IMR-90 (cell line): ENCODE measurements at places on chromosomes 7 and 10. TPM values are rescaled to one million over a fixed set of nuclear protein-coding genes. Genes with fewer than 3 reads are reported as not detected.
A peak's percentile ranks its signal among the peaks of the same experiment; 100 is the strongest.

Gene INSYN2A
- polyA plus RNA-seq, result 0.10 and 0.11 TPM in 2 replicates

Gene CYP3A4
- polyA plus RNA-seq, result not detected in 2 replicates

Gene STEAP2
- 1.7 and 1.8 TPM in 2 replicates for polyA plus RNA-seq

Gene SLC39A12
- not detected in 2 replicates for polyA plus RNA-seq

Gene CLCN1
- not detected in 2 replicates for polyA plus RNA-seq

Gene SLC16A9
- polyA plus RNA-seq, result 0.11 and 0.26 TPM in 2 replicates

Gene FAM25C
- polyA plus RNA-seq, result not detected in 2 replicates

DNA sequence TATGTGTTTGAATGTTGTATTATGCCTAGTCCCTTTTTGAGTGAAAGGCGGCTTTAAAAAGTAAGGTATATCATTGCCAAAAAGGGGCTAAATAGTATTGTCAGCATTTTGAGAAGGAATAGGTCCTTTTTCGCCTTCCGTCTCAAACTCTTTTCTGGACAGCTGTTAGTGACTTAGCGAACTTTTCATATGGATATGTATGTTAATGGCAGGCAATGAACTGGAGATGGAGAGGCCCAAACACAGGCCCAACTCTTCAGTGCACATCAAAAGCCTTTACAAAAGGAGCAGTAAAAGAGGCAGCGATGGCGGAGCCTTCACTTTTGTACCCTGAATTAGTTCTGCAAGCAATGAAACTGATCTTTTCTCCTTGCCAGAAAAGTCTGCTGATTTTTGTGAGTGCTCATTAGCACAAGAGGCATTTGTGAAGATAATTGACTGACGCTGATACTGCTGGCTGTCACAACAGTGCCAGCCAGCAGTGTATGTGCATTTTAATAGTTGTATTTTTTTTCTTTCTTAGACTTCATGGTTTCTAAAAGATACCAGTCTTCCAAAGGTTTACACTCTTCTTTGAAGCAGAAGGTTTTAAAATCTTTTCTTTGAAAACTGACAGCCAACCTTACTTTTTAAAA is 243.7 kb upstream of the SP8 start:
- DNase-seq, result no peak
- no peaks in the 10 kb centered on the region for H3K36me3 ChIP-seq
- H3K27ac ChIP-seq, result no peak overlapping the region
- H3K4me3 ChIP-seq, result no peak overlapping the region
- no peaks in the 10 kb centered on the region for H3K27me3 ChIP-seq

- no peaks in the 10 kb centered on the region; the same call in 1 of the 2 replicates for H3K4me1 ChIP-seq
- no peak overlapping the region for H3K4me3 ChIP-seq
- H3K36me3 ChIP-seq, result no peaks in the 10 kb centered on the region
- H3K27me3 ChIP-seq, result no peaks in the 10 kb centered on the region
- H3K27ac ChIP-seq, result no peak overlapping the region
These were observed 89.4 kb downstream of the LRRN3 start for GRCh38 chr7:111180338-111180737.

- no peak for DNase-seq
- H3K27me3 ChIP-seq, result peaks cover 4% of the 10 kb centered on the region
- H3K36me3 ChIP-seq, result no peaks in the 10 kb centered on the region
- no peaks in the 10 kb centered on the region for H3K4me1 ChIP-seq
- no peak overlapping the region for H3K4me3 ChIP-seq
- no peak overlapping the region for H3K27ac ChIP-seq
These were observed 904 bp downstream of the NPTX2 start for GRCh38 chr7:98617960-98618418.

DNA sequence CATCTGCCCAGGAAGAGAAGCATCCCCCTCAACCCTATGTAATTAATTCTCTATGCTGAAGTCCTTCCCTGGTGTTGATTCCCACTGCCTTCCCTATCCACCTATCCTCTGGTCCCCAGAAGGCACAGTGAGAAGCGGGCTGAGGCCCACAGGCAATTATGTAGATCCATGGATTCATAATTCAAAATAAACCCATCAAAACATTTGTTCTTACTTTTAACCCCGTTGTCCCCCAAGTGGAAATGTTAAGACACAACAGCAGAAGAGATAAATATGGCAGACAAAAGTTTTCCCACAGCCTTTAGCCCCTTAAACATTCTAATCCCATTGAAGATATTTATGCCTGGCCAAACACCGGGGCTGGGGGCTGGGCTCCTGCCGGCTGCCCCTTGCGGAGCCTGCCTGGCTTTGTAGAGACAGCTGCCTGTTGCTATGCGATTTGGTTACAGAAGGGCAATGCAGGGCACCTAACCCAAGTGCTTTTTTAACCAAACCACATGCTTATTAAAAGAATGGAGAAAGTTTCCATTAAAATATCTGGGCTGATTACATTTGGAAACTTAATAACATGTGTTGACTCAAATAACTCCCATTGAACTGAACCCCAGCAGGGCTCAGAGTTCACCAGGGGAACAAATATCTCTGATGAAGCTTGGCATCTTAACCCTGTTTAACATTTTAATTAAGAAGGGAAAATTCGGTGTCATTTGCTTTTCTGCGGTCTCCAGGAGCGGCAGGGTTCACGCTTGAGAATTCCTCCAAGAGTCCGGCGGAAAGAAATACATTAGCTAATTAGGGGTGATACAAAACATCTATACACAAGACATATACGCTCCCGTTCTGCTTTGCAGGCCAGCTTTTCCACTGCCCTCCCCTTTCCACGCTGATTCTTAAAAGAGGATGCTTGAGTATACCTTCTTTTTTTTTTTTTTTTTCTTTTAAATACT is 110.8 kb upstream of the FGFR2 start:
- no peak overlapping the region for H3K27ac ChIP-seq
- H3K36me3 ChIP-seq, result no peaks in the 10 kb centered on the region
- H3K4me3 ChIP-seq, result no peak overlapping the region
- H3K27me3 ChIP-seq, result no peaks in the 10 kb centered on the region
- H3K4me1 ChIP-seq, result no peaks in the 10 kb centered on the region

- DNase-seq, result no peak
- no peaks in the 10 kb centered on the region for H3K36me3 ChIP-seq
- H3K27ac ChIP-seq, result no peak overlapping the region
- no peaks in the 10 kb centered on the region for H3K27me3 ChIP-seq
These were observed 10.6 kb upstream of the ARID5B start for GRCh38 chr10:61890881-61891409.

DNA sequence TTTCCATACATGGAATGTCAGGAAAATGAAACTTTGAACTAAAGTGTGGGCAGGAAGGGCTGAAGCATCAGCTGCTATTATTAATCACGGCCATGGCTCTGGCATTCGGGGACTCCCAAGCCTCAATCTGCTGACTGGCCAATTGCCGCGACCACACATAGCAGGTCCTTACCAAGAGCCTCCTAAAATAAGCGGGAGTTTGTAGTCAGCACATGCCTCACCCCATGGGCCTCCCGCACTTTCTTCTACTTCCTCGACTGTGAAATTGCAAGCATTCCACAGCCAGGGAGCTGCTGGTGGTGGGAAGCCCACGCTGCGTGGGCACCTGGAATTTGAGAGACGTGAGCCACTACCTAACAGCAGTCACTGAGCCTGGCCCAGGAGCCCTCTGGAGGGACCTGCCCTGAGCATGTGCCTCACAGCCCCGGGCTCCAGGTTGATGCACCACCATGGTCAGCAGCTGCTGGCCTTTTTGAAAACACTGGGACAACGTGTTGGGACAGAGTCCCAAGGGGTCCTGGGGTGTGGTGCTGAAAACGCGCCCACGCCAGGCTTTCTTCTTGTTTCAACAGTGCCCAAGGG is 211.4 kb downstream of the TNS3 start:
- no peaks in the 10 kb centered on the region for H3K27me3 ChIP-seq
- peaks cover 37% of the 10 kb centered on the region for H3K36me3 ChIP-seq
- H3K4me3 ChIP-seq, result no peak overlapping the region
- H3K27ac ChIP-seq, result no peak overlapping the region
- H3K4me1 ChIP-seq, result peaks cover 8% of the 10 kb centered on the region

- DNase-seq, result peak; percentile 90
- peaks cover 5% of the 10 kb centered on the region for H3K36me3 ChIP-seq
- H3K4me1 ChIP-seq, result peaks cover 9% of the 10 kb centered on the region
- H3K27me3 ChIP-seq, result no peaks in the 10 kb centered on the region
- peak within 1 kb of the TSS; percentile 99 for H3K27ac ChIP-seq
These were observed at the start of gene BRAT1 for GRCh38 chr7:2555121-2556052. TSS of gene BRAT1 (minus strand) at chr7:2555524. CDS start at chr7:2554431, 1,093 bp downstream.

- no peaks in the 10 kb centered on the region for H3K27me3 ChIP-seq
- no peak overlapping the region for H3K27ac ChIP-seq
- no peak for DNase-seq
- H3K4me1 ChIP-seq, result no peaks in the 10 kb centered on the region
- no peaks in the 10 kb centered on the region for H3K36me3 ChIP-seq
These were observed 98.9 kb downstream of the PRLHR start for GRCh38 chr10:118496525-118496924.

DNA sequence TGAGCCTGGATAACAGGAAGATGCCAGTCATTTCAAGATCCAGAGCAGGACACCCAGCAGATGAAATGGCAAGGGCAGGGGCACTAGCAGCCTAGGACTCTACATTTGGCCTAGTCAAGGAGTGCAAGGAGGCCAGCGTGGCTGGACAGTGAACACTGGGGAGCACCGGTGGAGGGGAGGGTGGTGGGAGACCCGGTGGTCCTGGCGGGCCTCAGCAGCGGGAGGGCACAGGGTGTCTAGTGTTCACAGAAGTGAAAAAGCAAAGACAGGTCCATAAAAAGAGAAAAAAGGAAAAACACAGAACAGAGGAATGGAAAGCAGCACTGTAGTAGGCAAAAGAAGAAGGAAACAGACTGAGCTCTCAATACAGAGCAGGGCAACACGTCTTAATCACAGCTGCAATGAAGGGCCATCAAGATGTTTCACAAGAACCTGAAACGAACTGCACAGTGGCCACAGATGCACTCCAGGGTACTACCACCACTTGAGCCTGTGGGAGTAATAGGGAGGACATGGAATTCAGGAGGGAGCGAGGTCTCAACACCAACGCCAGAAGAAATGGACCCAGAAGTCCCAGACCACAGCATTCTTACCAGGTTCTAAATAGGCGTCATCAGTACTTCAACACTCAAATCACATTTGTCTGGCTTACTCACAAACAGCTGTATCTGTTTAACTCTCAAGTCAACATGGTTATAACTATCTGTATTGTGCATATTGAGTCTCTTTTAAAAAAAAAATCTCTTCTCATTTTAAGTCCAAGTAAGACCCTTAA is 573.7 kb downstream of the PARD3 start:
- H3K27me3 ChIP-seq, result no peaks in the 10 kb centered on the region
- H3K4me3 ChIP-seq, result no peak overlapping the region
- no peaks in the 10 kb centered on the region for H3K36me3 ChIP-seq
- peaks cover 5% of the 10 kb centered on the region for H3K4me1 ChIP-seq
- no peak overlapping the region for H3K27ac ChIP-seq

DNA sequence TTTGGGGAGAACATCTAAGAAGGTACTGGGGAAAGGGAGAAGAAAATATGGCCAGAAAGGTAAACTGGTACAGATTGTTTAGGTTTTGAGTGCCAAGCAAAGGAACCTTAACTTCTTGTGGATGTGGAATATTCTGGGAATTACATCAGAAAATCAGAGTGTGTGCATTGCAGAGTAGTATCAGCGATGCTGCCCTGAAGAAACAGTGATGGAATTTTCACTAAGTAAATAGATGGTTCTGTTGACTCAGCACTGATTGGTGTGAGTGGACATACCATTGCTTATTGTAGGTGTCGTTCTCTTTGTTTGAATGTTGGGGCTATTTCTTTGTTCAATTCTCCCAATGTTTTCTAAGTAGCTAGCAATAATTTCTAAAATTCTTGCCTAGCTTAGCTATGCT is 24.4 kb upstream of the AKR1B1 start:
- peaks cover 4% of the 10 kb centered on the region for H3K4me1 ChIP-seq
- H3K27me3 ChIP-seq, result 0 out of 2 replicates have a peak, but pooled peaks cover 1% of the 10 kb centered on the region
- DNase-seq, result no peak
- H3K4me3 ChIP-seq, result no peak overlapping the region
- H3K36me3 ChIP-seq, result no peaks in the 10 kb centered on the region
- no peak overlapping the region for H3K27ac ChIP-seq

- no peak overlapping the region for H3K4me3 ChIP-seq
- no peak for DNase-seq
- H3K27me3 ChIP-seq, result no peaks in the 10 kb centered on the region
- H3K27ac ChIP-seq, result no peak overlapping the region
- no peaks in the 10 kb centered on the region for H3K36me3 ChIP-seq
These were observed 20.3 kb downstream of the GPRIN2 start for GRCh38 chr10:46536171-46536570.

- no peaks in the 10 kb centered on the region for H3K36me3 ChIP-seq
- H3K4me3 ChIP-seq, result no peak overlapping the region
- H3K27ac ChIP-seq, result no peak overlapping the region
These were observed 287.4 kb upstream of the SEMA3D start for GRCh38 chr7:85474234-85474633.

DNA sequence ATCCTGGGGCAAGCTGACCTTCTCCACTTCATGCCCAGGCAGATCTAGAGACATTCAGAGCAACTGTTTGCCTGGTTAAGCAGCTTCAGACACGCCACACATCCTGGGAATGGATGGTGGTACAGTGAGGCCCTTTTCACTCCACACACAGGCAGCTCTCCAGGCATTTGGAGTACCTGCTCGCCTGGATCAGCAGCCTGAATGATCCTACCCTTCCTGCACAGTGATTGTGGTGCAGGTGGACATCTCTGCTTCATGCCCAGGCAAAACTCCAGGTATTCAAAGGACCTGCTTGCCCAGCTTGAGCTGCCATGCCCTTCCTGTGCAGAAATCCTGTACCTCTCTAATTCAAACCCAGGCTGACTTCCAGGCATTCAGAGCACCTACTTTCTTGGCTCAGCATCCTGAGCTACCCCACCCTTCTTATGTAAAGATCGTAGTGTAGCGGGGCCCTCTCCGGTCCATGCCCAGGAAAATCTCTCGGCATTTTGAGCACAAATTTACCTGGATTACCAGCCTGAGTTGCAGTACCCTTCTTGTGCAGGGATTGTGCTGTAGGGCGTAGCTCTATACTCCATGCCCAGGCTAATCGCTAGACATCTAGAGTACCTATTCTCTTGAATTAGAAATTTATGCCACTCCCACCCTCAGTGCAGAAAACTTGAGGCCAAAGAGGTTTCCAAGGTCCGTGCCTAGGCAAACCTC is 972.8 kb downstream of the ANKRD7 start:
- no peak for DNase-seq
- H3K27ac ChIP-seq, result no peak overlapping the region
- no peak overlapping the region for H3K4me3 ChIP-seq
- H3K36me3 ChIP-seq, result no peaks in the 10 kb centered on the region
- no peaks in the 10 kb centered on the region for H3K4me1 ChIP-seq

DNA sequence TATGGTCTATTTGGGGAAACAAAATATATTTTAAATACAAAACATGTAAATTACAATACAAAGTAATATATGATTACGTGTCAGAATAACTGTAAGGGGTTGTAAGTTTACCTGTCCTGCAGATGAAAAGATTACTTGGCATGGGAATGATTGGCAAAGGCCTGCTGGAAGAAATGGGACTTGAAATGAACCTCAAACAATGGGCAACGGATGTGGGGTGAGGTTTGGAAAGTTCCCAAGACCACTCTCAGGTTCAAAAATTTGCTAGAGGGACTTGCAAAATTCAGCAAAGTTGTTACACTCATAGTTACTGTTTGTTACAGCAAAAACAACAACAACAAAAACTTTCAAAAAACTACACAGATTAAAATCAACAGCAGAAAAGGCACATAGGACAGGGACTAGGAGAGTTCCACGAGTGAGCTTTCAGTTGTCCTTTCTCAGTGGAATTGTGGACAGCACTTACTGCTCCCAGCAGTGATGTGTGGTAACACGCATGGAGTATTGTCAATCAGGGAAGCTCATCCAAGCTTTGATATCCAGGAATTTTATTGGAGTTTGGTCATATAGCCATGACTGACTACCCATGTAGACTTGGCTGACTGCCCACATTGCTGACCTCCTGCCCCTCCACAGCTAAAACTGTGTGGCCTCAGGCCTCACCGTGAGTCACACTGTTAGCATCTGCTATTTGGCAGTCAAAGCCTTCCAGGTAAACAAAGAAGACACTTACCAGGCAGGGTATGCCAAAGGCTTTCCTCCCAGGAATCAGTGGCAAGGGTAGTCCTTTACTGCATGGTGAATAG is 43.8 kb downstream of the EXOC6 start:
- no peak overlapping the region for H3K4me3 ChIP-seq
- H3K4me1 ChIP-seq, result peaks cover 8% of the 10 kb centered on the region
- no peaks in the 10 kb centered on the region for H3K27me3 ChIP-seq
- DNase-seq, result peak; percentile 91
- no peak overlapping the region for H3K27ac ChIP-seq
